Hypothalamus (tissue), 51 donors: ENCODE measurements at places on chromosomes 11 and 22.

- DNase-seq = no peak
Measured at GRCh38 chr11:33861386-33861785, 30.5 kb downstream of the LMO2 start.

DNA sequence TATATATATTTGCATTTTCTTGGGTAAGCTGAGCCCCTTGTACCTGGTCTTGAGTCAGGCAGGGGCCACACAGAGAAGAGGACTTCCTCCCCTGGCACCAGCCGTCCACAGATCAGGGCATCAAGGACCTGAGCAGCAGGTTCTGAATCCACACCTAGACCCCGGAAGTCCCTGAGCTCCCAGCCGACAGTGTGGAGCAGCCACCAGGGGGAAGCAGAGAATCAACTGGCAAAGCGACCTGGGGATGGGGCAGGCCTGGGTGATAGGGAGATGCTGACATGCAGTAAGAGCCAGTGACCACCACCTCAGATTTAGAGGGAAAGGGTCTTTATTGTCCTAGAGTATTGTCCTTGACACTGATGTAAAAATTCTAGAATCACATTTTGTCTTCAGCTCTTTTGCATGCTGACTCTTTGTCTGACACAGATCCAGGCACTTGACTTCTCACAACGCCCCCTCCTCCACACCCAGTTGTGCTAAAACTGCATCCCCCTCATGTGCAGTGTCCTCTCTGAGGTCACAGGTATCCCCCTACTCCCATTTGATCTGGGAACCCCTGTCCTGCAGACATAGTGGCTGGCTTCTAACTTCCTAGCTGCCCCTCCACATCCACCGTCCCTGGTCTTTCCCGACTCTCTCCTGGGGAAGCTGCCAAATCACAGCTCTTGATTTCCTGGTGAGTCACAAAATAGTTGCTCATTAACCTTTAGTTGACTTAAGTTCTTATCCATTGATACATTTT is 109.3 kb downstream of the GGTLC2 start:
- no peak for DNase-seq

- no peak for DNase-seq
Measured at GRCh38 chr22:26322179-26322905, 106.7 kb upstream of the ASPHD2 start.

- DNase-seq = no peak
Measured at GRCh38 chr22:42408276-42408675, 23.9 kb downstream of the NFAM1 start.

- no peak for DNase-seq
Measured at GRCh38 chr22:19853879-19854777, 546 bp downstream of the GNB1L start.

- peak; percentile 30 for DNase-seq
Measured at GRCh38 chr11:71080239-71081097, 171.9 kb downstream of the SHANK2 start.

GRCh38 chr11:35968386-35969088 is 24.7 kb downstream of the LDLRAD3 start:
- DNase-seq = no peak

- no peak for DNase-seq
Measured at GRCh38 chr22:31896472-31896871, 47.9 kb upstream of the YWHAH start.

DNA sequence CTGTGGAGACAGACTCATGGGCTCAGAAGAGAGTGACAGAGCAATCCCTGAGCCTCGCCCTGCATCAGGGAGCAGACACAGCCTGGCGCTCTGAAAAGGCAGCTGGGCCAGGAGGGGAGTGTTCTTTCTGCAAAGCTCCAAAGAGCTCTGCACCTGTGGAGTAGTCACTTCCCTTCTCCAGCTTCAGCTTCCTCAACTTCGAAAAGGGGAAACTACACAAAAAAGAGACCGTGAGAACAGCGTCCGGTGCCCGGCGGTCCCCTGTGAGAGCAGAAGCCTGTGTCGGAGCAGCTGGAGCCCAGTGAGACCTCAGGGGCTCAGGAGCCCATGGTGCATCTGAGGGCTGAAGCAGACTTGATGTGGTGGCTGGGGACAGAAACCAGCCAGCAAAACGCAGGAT is 35.1 kb downstream of the TP53I11 start:
- DNase-seq = no peak

GRCh38 chr11:3737386-3737933 is 59.9 kb downstream of the NUP98 start:
- DNase-seq = no peak

- no peak for DNase-seq
Measured at GRCh38 chr22:39421691-39422090, 22.1 kb downstream of the TAB1 start.

- DNase-seq = no peak
Measured at GRCh38 chr11:8201644-8202365, 33.0 kb upstream of the RIC3 start.

DNA sequence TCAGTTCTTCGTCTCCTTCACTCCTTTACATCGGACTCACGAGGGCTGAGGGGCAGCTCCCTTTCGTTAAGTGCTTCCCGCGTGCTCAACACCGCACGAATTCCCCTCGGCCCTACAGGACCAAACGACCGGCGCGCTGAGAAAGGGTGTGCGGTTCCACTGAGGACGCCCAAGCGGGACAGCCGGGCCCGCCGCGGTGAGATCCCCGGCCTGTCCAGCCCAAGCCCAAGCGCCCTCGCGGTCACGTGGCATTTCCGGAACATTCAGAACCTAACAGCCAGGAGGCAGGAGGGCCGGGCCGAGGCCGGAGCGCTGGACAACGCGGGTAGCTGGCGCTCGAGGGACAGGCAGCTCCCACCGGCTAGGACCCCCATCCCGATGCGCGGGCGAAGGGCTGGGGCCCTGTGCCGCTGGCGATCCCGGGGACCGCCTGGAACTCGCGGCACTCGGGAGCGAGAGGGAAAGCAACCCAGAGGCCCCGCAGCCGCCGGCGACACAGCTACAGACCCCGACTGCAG is 737 bp upstream of the STIP1 start:
- peak; percentile 74 for DNase-seq

DNA sequence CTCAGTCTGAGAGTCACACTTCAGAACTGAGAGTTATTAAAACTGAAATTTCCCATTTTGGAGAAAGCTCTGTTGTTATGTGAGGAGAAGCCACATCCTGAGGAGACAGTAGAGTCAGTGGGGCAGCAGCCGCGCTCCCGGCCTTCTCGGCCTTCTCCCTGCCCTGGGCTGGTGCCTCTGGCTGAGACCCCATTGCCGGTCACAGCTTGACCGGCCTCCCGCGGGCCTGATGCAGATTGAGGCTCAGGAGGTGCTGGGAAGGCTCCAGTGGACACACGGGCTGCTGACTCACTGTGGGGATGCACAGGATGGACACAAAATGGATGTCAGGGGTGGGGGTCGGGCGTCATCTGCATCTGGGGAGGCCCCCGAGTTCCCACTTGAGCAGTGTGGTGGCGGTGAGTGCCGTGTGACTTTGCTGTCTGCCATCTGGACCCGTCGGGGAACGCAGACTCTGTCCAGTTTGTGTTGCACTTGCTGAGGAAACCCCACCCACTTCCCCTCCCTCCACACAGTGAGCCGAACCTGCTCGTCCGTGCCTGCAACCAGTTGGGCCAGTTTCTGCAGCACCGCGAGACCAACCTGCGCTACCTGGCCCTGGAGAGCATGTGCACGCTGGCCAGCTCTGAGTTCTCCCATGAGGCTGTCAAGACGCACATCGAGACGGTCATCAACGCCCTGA is 50.1 kb downstream of the MUC6 start:
- DNase-seq = no peak

DNA sequence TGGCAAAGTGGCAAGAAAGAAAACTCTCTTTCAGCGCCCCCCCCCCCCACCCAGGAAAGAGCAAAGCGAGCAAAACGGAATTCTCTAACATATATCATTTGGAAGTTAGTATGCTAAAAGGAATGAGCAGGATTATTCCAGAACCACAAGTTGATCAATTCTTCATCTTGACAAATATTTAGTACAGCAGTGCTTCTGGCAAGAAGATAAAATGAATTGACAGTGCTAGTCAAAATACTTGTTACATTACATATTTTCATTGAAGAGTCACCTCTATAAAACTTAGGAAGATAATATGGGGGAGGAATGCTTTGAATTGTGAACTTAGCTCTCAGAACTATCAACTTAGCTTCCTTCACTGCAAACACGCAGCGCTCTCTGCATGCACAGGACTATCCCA is 377.4 kb downstream of the DYNC2H1 start:
- no peak for DNase-seq

GRCh38 chr11:65129649-65130441 is 4.5 kb downstream of the SYVN1 start:
- no peak for DNase-seq

- no peak for DNase-seq
Measured at GRCh38 chr22:32932176-32932575, 126.0 kb downstream of the SYN3 start.

DNA sequence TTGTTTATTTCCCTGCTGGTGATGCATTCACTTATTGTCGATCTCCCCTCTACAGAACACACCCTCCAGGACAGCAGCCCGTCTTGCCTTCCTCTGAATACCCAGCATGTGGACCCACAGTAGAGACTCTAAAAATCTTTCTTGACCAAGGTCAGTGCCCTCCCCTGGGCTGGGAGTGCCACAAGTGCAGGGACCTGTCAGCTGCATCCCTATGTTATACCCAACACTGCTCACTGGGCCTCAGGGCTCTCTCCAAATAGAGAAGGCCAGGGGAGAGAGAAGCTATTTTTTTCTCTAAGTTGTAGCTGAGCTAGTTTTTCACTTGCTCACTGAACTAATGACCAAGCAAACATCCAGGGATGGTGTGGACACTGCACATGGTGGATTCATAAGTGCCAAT is 9.8 kb downstream of the KCNJ1 start:
- no peak for DNase-seq

DNA sequence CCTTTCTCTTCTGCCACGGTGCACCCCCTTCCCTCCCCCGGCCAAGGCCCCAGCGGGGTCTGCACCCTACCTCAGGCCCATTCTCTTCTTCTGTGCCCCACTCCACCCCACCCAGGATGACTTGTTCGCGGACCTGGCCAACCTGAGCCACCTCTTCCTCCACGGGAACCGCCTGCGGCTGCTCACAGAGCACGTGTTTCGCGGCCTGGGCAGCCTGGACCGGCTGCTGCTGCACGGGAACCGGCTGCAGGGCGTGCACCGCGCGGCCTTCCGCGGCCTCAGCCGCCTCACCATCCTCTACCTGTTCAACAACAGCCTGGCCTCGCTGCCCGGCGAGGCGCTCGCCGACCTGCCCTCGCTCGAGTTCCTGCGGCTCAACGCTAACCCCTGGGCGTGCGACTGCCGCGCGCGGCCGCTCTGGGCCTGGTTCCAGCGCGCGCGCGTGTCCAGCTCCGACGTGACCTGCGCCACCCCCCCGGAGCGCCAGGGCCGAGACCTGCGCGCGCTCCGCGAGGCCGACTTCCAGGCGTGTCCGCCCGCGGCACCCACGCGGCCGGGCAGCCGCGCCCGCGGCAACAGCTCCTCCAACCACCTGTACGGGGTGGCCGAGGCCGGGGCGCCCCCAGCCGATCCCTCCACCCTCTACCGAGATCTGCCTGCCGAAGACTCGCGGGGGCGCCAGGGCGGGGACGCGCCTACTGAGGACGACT is 15.9 kb downstream of the RTN4RL2 start:
- DNase-seq = no peak

DNA sequence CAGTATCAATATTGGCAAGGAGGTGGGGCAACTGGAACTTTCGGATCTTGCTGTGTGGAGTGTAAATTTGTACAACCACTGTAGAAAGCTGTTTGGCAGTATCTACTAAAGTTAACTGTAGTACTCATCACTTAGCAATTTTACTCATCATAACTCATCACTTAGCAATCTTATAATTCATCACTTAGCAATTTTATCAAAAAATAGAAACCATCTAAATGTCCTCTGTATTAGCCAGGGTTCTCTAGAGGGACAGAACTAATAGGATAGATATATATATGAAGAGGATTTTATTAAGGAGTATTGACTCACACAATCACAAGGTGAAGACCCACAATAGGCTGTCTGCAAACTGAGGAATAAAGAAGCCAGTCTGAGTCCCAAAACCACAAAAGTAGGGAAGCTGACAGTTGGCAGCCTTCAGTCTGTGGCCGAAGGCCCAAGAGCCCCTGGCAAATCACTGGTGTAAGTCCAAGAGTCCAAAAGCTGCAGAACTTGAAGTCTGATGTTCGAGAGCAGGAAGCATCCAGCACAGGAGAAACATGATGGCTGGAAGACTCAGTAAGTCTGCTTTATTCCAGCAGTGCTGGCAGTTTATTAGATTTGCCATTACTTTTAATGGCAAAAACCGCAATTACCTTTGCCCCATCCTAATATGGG is 92.9 kb upstream of the USP47 start:
- no peak for DNase-seq

GRCh38 chr11:105389952-105390351 is 219.9 kb upstream of the GRIA4 start:
- DNase-seq = no peak

DNA sequence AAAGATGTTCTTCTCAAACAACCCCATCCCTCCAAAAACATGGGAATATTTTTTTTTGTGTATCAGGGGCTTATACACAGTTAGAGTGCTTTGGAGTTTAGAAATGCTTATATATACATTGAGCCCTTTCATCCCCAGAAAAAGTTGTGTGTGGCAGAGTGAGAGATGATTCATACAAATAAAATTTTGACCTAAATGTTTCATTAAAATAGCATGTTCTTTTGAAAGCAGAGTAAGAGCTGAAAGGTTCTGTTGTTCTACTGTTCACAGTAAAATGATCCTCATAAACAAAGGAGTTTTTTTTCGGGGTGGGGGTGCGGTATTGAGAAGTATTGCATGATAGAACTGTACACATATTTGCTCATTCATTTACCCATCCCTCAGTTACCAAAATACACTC is 512.4 kb downstream of the DLG2 start:
- no peak for DNase-seq

GRCh38 chr11:113859665-113860064 is 15.7 kb downstream of the USP28 start:
- DNase-seq = no peak

GRCh38 chr11:133598906-133599305 is 66.6 kb upstream of the OPCML start:
- DNase-seq = no peak

GRCh38 chr11:94417386-94417987 is 16.3 kb upstream of the GPR83 start:
- DNase-seq = no peak

- DNase-seq = peak; percentile 40
Measured at GRCh38 chr22:38927033-38927781, 30.2 kb upstream of the APOBEC3A start.

GRCh38 chr22:38881997-38882879 is 10.2 kb upstream of the CBX6 start:
- no peak for DNase-seq

- DNase-seq = no peak
Measured at GRCh38 chr22:32632512-32633315, 158.1 kb downstream of the FBXO7 start.

DNA sequence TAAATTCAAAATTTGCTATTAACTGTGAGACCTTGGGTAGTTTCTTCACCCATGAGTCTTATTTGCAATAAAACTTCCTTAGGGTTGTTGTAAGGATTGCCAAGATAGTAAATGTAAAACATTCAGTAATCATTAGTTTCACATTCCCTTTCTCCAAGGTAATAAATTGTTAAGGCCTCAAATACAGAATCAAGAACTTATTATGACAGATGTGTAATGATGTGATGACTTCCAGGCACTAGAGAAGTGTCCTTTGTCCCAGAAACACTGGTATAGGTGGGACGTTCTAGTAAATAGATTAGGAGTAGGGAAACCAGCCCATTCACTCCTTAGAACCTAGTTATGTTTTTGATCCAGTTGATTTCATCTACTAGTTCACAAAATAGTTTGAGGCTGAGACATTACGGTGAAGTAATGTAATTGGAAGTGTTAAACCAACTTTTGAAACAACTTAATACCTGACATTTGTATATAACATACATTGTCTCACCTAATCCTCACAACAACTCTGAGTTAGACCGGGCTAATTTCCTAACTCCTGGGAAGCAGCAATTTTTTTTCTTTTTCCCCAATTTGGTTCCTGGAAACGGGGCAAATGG is 25.5 kb downstream of the CTNND1 start:
- no peak for DNase-seq
